Foreskin melanocyte (primary cell): ENCODE measurements at places on chromosomes 3 and 15.

GRCh38 chr15:85000189-85000864, 18.7 kb downstream of the PDE8A start:
- DNase-seq: no peak

GRCh38 chr3:106386050-106386449, 517.2 kb upstream of the CBLB start:
- DNase-seq: no peak

DNA sequence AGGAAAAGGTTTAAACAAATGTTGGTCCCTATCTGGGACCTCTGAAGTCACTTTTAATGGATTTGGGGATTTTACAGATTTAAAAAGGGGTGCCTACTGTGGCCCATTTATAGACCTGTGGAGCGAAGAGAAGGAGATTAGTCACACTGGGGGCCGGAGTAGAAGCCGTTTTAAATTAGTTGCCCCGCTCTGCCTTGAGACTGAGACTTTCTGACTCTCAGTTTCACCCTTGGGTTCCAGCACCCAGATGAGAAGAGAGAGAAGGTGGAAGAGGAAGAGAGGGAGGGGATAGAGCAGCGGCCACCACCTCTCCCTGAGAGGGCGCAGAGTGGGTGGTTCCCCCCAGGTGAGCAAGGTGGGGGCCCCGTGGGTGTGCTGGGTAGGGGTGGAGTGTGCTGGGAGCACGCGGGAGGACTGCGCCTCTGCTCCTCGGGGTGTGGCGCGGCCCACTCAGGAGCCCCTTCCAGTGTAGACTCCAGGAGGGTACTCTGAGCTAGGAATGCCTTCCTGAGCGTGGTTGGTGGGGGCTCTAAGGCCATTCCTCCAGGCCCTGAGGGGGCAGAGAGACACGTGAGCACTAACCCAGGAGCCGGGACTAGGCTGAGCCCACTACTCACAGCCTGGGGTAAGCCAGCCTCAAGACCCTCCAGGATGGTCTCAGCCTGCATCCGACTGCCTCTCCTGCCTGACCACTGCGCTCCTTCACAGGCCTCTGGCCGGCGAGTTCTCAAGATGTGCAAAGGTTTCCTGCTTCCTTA, 32.6 kb upstream of the RAB6B start:
- DNase-seq: no peak

- DNase-seq: no peak
These were observed 24.8 kb downstream of the FOXL2NB start for GRCh38 chr3:138971766-138972320.

GRCh38 chr3:67587301-67587700, 67.1 kb downstream of the SUCLG2 start:
- no peak for DNase-seq

DNA sequence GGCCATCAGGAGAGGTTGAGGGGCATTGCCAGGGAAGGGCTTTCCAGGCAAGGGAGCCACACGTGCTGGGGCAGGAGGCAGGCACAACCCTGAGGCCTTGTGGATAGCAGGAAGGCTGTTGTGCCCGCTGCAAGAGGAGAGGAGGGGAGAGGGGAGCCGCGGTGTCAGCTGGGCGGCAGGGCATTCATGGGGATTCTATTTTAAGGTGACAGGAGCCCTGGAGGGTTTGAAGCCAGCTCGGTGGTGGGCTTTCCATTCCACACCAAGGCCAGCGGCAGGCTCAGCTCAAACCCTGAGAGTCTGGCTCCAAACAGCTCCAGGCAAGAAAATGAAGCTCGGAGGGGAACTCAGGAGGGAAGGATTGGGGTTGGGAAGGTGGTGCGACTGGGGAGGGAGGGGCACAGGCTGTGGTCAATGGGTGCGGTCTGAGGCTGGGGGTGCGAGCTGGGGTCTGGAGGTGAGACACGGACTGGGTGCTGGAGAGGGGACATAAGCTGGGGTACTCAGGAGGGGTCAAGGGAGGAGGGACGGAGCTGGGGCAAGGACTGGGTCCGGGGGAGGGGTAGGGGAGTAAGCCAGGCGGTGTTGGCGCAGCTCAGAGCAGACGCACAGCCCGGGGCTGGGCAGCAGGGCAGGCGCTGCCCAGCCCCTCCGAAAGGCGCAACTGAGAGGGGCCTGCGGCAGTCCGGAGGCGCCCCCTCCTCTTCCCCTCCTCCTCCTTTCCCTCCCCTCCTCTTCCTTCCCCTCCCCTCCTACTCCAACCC, 43.4 kb downstream of the TPRA1 start:
- DNase-seq: no peak

DNA sequence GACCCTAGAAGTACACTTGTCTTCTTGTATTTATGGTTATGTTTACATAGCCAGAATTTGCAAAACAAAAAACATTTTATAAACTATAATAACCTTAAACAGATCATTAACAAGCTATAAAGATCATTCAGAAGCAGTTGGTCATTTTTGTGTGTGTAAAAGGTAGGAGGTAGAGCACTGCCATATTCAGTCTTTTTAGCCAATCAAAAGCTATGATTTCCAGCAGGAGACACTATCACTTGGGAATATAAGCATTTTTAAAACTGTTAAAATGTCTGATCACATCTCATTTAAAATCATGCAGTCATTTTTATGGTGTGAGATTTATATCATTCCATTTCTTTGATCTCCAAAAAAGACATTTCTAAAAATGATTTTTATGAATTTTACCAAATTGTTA, 42.6 kb upstream of the ATP2C1 start:
- no peak for DNase-seq

- DNase-seq: peak; percentile 40
These were observed 7.2 kb downstream of the CD276 start for GRCh38 chr15:73691396-73691795.

DNA sequence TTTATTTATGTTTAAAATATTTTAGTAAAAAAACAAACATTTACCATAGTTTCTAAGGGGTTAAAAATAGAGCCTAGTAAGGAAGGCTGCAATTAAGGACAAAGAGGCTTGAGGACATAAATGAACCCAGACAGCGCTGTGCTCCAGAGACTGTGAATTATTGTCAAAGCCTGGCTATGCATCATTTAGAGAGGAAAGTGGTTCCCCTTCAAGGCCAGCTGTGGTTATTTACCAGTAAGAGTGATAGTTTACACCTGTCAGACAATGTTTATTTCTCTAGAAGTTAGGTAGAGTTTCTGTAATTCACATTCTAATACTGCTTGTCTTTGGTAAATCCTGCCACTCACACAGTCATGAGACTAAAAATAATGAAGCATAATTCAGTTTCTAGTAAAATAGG, 32.4 kb upstream of the PIK3R4 start:
- DNase-seq: no peak

GRCh38 chr3:61944726-61945125, 383.4 kb downstream of the PTPRG start:
- DNase-seq: no peak

- no peak for DNase-seq
These were observed 23.5 kb downstream of the MKRN3 start for GRCh38 chr15:23589012-23589411.

DNA sequence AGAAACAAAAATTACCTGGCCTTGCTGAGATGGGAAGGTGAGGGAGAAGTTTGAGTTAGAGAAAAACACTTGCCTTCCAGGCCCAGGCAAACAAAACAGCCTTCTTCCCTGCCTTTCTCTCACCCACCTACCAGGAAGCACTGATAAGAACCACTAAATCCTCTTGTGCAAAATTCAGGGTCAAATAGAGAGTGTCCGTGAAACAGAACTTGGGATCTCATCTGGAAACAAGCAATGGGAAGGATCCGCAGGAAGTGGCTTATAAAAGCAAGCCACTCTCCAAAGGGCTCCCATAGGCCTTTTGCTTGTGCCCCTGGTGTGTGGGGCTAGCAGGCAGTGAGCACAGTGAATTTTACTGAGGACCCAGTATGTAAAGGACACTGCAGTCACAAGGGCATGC, 11.0 kb downstream of the ADAMTS9 start:
- DNase-seq: no peak

DNA sequence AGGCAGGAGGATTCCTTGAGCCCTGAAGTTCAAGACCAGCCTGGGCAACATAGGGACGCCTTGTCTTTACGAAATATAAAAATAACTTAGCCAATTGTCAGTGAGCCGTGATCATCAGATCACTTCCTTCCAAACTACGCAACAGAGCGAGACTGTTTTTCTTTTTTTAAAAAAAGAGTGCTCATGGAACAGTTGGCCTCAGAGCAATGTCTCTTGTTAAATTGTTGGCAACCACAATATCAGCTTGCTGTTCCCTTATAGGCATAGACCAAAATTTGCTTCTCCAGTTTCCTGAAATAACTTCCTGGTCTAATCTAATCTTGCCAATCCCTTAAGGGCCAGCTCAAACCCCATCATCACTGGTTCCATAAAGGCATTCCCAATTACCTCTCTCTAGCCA, 93.3 kb upstream of the SLC4A7 start:
- DNase-seq: peak; percentile 13
